Right hindlimb (tissue), 1 donor: ENCODE measurements at places on chromosomes 16 and 17.

DNA sequence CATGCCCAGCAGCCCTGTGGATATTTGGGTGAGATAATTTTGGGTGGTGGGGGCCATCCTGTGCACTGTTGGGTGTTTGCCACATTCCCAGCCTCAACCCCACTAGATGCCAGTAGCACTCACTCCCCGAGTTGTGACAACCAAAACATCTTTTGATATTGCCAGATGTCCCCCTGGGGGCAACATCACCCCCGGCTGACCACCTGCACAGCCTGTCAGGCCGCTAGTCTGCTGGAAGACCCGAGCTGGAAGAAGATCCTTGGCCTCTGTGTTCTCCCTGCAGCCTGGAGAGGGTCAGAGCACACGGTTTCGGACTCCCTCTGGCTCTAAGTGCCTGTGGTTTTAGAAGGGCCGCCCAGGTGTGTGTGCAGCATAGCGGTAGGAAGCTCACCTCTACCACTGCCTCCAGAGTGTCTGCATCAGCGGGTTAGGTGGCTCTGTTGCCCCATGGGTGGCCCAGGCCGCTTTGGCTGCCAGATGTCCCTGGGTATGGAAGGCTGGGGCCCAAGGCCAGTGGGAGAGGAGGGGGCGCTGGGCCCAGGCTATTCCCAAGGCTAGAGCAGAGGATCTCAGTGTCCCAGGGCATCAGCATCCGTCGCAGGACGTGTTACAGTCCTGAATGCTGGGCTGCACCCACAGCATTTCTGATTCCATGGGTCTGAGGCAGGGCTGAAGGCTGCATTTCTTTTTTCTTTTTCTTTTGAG is 195.8 kb upstream of the GSE1 start:
- no peak for DNase-seq

DNA sequence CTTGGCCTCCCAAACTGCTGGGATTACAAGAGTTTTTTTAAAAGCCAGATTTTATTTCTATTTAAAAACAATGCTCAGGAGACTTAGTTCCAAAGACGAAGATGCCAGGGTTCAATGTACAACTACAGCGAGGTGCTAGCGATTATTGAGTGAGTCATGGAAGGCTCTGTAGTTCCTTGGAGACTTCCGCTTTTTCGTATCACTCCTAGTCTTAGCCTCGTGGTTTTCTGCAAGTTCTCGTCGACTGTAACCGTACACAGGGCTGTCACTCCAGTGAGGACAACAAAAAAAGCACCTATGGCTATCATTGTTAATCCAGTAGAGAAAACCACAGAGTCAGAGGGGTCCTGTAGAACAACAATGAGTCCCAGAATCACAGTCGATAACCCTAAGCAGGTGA is 22.7 kb upstream of the ZC3H7A start:
- DNase-seq = no peak

GRCh38 chr16:75035410-75035968 is 36.7 kb downstream of the ZNRF1 start:
- DNase-seq = no peak

DNA sequence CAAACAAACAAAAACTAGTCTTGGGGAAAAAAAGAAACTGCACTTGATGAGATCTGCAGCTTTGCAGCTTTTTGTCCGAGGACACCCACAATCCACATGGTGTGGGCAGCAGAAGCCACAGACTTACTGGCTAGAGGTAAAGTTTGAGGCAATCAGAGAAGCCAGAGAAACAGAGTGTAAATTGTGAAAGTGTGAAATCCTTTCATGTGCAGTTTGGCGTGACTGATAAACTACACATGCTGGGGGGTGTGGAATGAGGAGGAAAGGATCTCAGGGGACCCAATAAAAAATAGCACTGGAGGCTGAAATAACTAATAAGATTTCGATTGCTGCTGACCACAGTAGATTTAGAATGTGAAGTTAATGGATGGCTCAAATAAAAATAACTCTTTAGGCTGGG is 42.4 kb upstream of the HOXB13 start:
- no peak for DNase-seq

DNA sequence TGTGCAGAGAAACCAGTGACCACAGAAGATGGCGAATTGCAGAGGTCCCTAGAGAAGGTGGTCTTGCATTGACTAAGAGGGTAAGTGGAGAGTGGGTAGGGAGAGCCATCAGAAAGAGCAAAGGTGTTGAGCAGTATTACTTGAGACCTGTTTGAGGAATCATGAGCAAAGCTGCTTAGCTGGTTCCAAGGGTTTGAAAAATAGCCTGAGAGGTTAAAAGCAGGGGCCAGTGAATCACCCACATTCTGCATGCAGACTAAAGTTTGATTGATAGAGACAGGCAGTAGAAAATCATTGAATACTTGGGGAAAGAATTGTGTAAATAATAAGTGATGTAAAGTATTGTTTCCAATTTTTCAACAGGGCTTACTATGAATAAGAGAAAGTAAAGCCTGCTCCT is 34.0 kb upstream of the KCNJ16 start:
- DNase-seq = no peak

GRCh38 chr17:73088561-73088960 is 3.9 kb downstream of the SLC39A11 start:
- no peak for DNase-seq

DNA sequence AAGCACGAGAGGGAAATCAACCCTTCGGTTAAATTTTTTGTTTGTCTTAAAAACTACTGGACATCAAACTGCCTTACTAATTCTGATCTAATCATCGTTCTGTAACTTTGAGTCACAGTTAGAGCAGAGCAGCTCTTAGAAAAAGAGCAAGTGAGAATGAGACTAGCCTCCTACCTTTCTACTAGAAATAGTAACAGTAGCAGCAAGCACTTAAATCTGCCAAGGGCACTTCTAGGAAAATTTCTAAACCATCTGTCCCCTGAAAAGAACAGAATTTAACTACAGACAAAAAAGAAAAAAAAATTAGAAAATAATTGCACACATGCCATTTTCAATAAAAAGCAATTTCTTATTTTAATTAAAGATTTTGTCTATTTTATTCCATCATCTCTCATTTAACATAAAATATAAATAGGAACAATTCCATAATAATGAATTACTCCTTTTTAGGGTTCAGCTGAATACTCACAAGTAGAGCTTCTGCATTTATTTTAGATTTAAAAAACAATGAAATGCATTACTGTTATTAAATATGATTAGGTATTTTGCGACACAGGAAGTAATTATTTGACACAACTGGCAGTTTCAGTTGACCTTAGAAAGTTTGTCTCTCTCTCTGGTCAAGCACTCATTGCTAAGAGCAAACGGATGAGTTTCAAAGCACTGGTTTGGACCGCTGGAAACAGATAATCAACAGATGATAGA is 250.8 kb upstream of the SOX9 start:
- no peak for DNase-seq

- DNase-seq = no peak
These were observed 46.0 kb downstream of the TNRC6A start for GRCh38 chr16:24775455-24775854.

GRCh38 chr16:82535764-82536163 is 91.0 kb upstream of the CDH13 start:
- no peak for DNase-seq

- no peak for DNase-seq
These were observed 8.8 kb downstream of the NFATC3 start for GRCh38 chr16:68093816-68094613.

DNA sequence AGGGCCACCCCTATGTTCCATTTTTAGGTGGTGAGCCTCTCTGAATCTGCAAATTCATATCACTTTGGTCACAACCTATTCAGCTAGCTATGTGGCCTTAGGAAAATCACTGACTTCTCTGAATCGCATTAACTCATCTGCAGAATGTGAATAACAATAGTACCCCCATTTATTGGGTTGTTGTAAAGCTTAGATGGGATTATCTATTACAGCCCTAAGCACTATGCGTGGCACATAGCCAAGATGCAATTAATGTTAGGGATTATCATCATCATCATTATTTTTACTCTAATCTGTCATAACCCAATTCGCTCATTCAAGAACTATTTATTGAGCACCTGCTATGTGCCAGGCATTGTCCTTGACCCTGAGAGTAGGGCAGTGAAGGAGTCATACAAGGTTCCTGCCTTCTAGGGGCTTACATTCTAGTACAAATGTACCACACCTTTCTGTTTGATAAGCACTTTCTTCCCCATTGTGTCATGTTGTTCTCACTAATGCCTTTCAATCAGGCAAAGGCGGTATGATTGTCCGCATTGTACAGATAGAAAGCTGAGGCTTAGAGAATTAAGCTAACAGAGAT is 38.5 kb downstream of the CHD9 start:
- DNase-seq = no peak

DNA sequence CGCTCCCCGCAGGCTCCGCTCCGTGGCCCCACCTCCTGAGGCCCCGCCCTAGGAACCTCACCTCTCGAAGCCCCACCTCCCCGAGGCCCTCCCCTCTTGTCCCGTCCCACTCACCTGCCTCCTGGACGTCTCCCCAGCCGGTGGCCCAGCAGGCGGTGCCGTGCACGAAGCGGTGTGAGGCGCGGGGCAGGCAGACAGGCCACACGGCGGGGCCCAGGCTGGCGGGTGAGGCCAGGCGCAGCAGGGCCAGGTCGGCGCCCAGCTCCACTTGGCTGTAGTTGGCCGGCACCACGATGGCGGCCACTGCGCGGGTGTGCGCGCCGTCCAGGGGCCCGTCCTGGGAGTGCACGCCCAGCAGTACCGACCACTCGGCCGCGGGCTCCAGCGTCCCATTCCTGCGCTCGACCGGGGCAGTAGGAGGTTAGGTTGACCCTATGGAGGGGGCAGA is 1.6 kb downstream of the PRSS36 start:
- no peak for DNase-seq

DNA sequence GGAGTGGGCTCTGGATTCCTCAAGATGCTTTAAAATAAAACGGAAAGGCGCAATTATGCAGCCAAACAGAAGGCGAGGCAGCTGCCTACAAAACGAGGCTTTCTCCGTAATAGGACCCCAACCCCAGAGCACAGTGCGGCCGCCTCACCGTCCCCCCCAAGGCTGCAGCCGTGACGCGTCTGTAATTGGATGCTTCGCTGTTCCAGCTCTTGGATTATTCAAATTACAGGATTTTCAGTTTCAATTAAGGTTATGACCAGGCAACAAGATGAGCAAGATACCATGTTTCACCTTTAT is 37.3 kb upstream of the ABR start:
- DNase-seq = no peak
